PC-3 (cell line): ENCODE measurements at places on chromosomes 13 and 19. TPM values are rescaled to one million over a fixed set of nuclear protein-coding genes. Genes with fewer than 3 reads are reported as not detected.

The S1PR4 gene
- total RNA-seq: 0.26 and 1.3 TPM in 2 replicates

The PSG4 gene
- not detected in 2 replicates for total RNA-seq

The FAAP24 gene
- 3.0 and 4.3 TPM in 2 replicates for total RNA-seq

The BICRA gene
- total RNA-seq: 1.2 and 2.4 TPM in 2 replicates

The CGB3 gene
- not detected in 2 replicates for total RNA-seq

The YJEFN3 gene
- 6.5 and 8.1 TPM in 2 replicates for total RNA-seq

The PGPEP1 gene
- 9.6 and 11.4 TPM in 2 replicates for total RNA-seq

The SUPT5H gene
- 59.9 and 95.0 TPM in 2 replicates for total RNA-seq

GRCh38 chr19:11737964-11738745 lies 591 bp downstream of the ZNF823 start:
- peaks cover 6% of the 10 kb centered on the region; the same call in 1 of the 2 replicates for H3K36me3 ChIP-seq
- H3K27ac ChIP-seq: peak overlapping the region; percentile 8; the same call in 1 of the 2 replicates
- H3K4me3 ChIP-seq: peak overlapping the region; percentile 85
- H3K27me3 ChIP-seq: no peaks in the 10 kb centered on the region
- H3K4me1 ChIP-seq: peaks cover 22% of the 10 kb centered on the region

GRCh38 chr13:75693227-75693626 lies 57.1 kb downstream of the LMO7 start:
- no peaks in the 10 kb centered on the region for H3K27me3 ChIP-seq
- H3K27ac ChIP-seq: peak overlapping the region; percentile 100
- DNase-seq: no peak

GRCh38 chr19:6551607-6552450 lies 21.0 kb downstream of the TNFSF9 start:
- H3K4me3 ChIP-seq: no peak overlapping the region
- H3K36me3 ChIP-seq: no peaks in the 10 kb centered on the region
- no peak overlapping the region for H3K27ac ChIP-seq
- no peaks in the 10 kb centered on the region for H3K4me1 ChIP-seq
- no peak for DNase-seq

DNA sequence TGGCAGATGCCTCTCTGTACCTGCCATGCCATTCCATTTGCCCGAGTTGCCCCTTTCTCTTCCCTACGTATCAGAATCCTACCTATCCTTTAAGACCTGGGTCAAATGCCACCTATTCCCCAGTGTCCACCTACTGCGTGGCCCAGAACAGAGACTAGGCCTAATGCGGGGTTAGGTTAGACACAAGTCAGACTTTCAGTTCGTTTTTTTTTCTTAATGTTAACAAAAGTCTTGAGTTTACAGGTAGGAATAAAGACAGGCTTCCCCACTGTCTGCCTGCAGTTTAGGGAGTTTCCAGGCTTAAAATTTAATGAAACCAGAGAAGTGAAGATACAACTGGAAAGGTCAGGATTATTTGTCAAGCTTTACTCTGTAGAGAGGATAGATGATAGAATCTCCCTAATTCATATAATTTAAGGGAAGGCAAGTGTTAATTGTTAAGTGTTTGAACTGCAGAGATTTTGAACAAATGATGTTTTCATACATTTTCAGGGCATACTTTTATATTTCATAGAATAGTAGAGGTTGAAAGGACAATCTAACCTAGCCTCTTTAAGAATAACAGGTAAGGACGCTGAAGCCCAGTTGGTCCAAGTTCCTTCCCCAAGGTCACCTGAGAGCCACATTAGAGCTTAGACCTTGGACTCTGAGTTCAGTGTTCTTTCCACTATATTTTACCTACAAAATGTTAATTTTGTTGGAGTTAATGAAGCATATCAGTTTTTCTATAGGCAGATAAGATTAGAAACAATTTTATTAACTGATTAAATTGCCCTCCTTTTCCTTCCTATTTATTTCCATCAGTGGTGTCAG lies 35.8 kb downstream of the FRY start:
- no peaks in the 10 kb centered on the region for H3K27me3 ChIP-seq
- no peak for DNase-seq
- H3K27ac ChIP-seq: no peak overlapping the region

DNA sequence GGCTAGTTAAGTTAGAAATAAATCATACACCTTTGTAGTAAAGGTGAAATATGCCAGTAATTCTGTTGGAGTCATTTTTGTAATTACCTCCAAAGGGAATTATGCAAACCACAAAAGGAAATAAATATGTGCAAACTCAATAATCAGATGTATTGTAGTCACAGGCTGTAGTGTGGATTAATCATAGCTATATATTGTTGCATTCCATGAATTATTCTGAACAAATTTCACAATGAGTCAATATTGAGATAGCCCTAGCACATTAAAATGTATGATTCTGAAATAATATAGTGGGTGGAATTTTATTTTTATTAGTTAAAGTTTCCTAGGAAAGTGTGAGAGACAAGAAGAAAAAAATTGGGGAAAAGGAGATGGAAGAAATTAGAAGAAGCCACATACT lies 790.5 kb upstream of the PCDH20 start:
- no peak for DNase-seq
- no peaks in the 10 kb centered on the region for H3K4me1 ChIP-seq
- no peak overlapping the region for H3K4me3 ChIP-seq
- H3K27me3 ChIP-seq: no peaks in the 10 kb centered on the region

- H3K27me3 ChIP-seq: no peaks in the 10 kb centered on the region
- no peaks in the 10 kb centered on the region for H3K4me1 ChIP-seq
- DNase-seq: no peak
Measured at GRCh38 chr13:61960981-61961380, 545.3 kb upstream of the PCDH20 start.

DNA sequence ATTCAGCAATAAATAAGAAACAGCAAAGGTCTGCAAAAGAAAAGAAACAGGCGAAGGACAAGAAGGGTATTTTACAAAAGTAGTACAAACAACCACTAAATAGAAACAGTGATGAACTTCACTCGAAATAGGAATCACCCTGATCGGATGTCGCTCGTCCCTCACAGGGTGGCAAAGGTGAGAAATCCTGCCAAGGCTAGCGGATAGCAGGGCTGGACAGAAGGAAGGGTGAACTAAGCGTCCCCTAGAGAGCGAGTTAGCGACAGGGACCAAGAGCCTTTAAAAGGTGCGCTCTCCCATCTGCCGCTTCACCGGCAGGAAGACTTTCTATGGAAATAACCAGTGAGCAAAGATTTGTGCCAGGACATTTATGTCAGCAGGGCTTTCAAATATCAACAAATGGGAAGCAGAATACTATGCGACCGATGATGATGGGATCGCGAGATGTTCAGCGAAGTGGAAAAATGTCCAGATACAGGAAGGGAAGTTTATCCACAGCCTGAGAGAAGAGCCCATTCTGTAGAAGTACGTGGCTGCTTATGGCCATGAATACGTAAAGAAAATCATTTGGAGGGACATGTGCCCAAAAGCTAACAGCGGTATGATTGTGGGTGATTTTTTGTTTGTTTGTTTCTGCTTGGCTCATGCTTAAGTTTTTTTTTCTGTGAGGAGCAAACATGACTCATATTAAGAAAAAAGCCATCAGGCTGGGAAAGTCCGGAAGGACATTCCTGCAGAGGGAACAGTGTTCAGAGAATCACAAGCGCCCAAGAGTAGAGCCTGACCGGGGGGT lies 18.9 kb downstream of the ELAVL1 start:
- peaks cover 59% of the 10 kb centered on the region for H3K4me1 ChIP-seq
- H3K4me3 ChIP-seq: peak overlapping the region; percentile 19; the same call in 1 of the 2 replicates
- H3K27me3 ChIP-seq: no peaks in the 10 kb centered on the region
- peak; percentile 94 for DNase-seq

DNA sequence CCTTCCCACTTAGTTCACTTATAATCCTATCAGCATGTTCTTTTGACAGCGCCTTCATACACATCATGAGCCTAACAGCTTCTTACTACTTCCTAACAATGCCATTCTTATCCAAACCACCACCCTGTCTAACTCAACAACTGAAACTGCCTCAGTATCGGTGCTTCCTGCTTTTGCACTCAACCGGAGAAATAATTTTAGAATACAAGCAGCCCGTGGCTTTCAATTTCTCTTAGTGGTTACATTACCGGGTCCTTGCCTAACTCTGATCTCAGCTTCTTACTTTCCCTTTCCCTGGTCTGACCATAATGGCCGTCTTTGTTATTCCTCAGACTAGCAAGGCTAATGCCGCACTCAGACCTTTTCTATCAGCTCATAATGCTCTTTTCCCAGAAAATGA lies 17.0 kb downstream of the ZFP82 start:
- H3K4me3 ChIP-seq: no peak overlapping the region
- H3K4me1 ChIP-seq: no peaks in the 10 kb centered on the region
- no peak for DNase-seq
- peaks cover 8% of the 10 kb centered on the region; the same call in 1 of the 2 replicates for H3K36me3 ChIP-seq

DNA sequence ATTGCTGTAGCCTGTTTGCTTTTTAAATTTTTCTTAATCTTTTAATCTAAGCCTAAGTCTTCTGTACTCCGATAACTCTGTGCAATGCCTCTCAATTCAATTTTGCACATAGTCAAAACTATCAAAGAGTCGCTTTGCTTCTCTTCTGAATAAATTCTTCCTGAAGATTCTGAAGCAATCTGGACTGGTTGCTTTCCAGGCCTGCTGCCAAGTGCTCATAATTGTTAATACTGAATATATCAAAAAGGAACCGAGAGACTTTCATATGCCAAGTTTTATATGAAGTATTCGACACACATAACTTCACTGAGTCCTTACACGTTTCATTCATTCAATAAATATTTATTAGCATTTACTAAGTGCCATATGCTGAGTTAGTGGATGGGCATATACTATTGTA lies 91.3 kb downstream of the EDNRB start:
- no peaks in the 10 kb centered on the region for H3K4me1 ChIP-seq
- no peak for DNase-seq
- H3K27ac ChIP-seq: no peak overlapping the region
- no peak overlapping the region for H3K4me3 ChIP-seq
- no peaks in the 10 kb centered on the region for H3K36me3 ChIP-seq

- H3K4me1 ChIP-seq: no peaks in the 10 kb centered on the region
- no peak overlapping the region for H3K27ac ChIP-seq
- DNase-seq: no peak
- no peaks in the 10 kb centered on the region for H3K27me3 ChIP-seq
- H3K4me3 ChIP-seq: no peak overlapping the region
- no peaks in the 10 kb centered on the region for H3K36me3 ChIP-seq
Measured at GRCh38 chr13:70051531-70051930, 56.1 kb upstream of the ATXN8OS start.

DNA sequence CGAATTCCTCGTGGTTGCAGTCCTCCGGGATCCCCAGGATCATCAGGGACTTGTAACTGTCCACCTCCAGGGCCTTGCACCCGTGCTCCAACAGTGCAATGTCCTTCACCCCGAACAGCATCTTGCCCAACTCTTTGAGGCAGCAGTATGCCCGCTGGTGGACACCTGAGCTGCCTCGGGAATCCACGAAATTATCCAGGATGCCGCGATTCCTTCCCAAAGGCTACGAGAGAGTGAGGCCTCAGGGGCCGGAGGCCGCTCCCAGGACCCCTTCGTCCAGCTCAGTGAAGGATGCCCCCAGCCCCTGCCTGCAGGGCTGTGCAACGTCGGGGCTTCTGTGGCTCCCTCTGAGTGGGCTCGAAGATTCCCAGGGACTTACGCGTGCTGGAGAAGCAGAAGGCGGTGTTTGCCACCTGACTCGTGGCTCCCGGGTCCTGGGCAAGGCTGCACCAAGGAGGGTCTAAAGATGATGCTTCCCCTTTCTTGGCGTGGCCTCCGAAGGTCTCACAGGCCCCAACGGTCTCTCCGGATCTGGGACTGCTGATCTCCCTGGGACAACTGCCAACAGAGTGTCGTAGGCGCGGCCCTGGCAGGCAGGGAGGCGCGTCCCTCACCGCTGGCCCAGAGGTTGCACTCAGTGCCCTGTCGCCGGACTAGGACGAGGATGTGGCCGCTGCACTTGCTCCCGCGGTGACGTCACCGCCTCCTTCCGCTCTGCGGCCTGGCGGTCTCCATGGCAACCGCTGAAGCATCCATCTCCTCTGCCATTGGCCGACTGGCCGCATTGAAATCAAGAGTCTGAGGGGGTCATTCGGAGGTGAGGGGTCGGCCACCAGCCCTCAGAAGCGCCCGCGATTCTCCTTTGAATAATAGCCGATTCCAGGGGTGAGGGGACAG lies at the start of gene PNMA8C:
TSS of gene PNMA8C (minus strand) at position 698 of the 897 bp plus-strand sequence. CDS start at position 121, 577 bp downstream.
- no peaks in the 10 kb centered on the region for H3K27me3 ChIP-seq
- no peak within 1 kb of the TSS for H3K27ac ChIP-seq
- no peaks in the 10 kb centered on the region for H3K36me3 ChIP-seq
- no peak for DNase-seq
- H3K4me3 ChIP-seq: no peak within 1 kb of the TSS

DNA sequence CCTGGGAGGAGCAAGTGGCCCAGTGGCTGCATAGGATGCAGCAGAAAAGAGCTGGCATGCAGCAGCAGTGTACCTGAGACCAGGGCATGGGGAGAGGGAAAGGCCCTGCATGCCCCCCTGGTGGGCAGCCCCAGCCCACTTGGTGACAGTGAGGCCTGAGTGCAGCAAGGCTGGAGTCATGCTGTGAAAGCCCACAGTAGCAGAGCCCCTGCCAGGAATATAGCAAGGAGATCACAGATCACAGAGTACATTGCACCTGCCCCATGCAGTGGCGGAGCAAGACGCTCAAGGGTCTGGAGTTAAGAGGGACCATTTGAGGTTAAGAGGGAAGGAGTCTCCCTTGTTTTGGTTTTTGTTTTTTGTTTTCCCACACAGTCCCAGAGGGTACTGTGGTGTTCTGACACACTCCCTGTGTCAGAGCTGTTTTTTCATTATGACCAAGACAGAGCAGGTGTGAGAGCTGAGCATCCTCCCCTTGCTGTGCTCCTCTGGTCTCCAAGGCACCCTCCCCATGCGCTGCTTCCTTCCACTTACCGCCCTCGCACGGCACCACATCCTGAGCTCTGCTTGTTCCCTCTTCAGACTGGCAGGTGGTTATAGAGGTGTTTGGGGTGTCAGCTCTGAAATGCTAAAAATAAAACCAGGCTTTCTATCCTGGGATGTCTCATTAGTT lies 85.0 kb upstream of the UBL3 start:
- no peaks in the 10 kb centered on the region for H3K36me3 ChIP-seq
- no peak overlapping the region for H3K4me3 ChIP-seq
- DNase-seq: no peak
- H3K27me3 ChIP-seq: no peaks in the 10 kb centered on the region
- no peaks in the 10 kb centered on the region for H3K4me1 ChIP-seq
- H3K27ac ChIP-seq: no peak overlapping the region

DNA sequence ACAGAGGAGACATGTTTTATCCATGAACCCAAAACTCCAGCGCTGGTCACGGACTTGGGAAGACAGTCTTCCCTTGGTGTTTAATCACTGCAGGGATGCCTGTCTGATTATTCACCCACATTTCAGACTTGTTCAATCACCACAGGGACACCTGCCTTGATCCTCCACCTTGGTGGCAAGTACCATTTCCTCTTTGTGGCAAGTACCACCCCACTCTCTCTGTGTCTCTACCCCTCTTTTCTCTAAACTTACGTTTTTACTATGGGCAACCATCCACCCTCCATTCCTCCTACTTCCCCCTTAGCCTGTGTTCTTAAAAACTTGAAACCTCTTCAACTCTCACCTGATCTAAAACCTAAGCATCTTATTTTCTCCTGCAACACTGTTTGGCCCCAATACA lies 16.8 kb downstream of the ZNF83 start:
- no peak for DNase-seq
- no peak overlapping the region for H3K27ac ChIP-seq
- H3K27me3 ChIP-seq: no peaks in the 10 kb centered on the region
- peaks cover 70% of the 10 kb centered on the region for H3K36me3 ChIP-seq
- H3K4me1 ChIP-seq: no peaks in the 10 kb centered on the region

GRCh38 chr13:40391788-40392187 lies 274.7 kb downstream of the FOXO1 start:
- DNase-seq: no peak
- no peak overlapping the region for H3K27ac ChIP-seq
- H3K27me3 ChIP-seq: no peaks in the 10 kb centered on the region
- H3K4me1 ChIP-seq: peaks cover 9% of the 10 kb centered on the region
- no peaks in the 10 kb centered on the region for H3K36me3 ChIP-seq
